EH (cell line): ENCODE measurements at places on chromosomes 5 and 9.

DNA sequence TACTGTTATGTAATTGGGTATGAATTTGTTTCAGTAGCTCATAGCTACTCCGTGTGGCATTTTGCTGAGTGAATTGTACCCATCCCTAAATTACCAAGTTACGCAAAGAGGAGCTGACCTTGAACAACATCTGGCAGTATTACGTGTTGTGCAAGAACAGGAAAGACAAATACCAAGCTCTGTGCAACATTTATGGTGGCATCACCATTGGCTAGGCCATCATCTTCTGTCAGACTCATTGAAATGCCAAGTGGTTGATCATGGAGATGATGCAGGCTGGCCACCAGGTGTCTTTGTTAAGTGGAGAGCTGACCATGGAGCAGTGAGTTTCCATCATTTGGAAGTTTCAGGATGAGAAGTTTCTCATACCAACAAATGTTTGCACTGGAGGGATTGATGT, 15.0 kb downstream of the ZSWIM6 start:
- no peak for DNase-seq

GRCh38 chr9:32010322-32010721, 374.1 kb upstream of the ACO1 start:
- no peak for DNase-seq

DNA sequence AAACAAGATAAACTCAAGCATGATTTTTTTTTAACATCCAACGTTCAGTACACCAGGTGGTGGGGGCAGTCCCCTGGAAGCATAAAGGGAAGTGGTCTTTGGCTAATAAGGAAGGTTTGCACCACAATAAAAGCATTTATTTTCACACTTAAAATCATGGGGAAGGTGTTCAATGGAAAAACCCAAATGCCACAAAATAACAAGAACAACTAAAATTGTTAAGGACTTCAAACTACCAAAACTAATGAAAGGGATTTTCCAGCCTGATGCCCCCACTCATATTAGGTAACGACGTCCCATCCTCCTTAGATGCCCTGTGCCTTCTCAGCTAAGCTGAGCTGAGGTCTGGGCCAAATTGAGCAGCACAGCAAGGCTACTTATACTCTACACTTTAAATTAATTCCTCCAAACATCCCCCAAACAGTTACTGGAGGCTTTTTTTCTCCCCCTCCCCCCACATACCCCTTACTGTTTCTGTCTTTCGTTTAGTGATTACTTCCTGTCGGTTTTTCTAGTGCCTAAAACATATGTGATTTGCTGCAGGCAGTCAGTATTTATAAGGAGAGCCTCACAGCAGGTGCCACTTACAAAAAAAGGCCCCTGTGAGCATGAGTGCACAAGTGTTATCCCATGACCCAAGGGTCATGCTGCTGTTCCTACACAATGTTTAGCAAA, 259.7 kb upstream of the ZNF608 start:
- DNase-seq: no peak

GRCh38 chr5:144254552-144254951, 83.9 kb downstream of the KCTD16 start:
- DNase-seq: peak; percentile 16

GRCh38 chr5:95892784-95893354, 68.8 kb downstream of the ELL2 start:
- DNase-seq: peak; percentile 60

GRCh38 chr9:131434673-131435072, 40.8 kb downstream of the PRRC2B start:
- no peak for DNase-seq

DNA sequence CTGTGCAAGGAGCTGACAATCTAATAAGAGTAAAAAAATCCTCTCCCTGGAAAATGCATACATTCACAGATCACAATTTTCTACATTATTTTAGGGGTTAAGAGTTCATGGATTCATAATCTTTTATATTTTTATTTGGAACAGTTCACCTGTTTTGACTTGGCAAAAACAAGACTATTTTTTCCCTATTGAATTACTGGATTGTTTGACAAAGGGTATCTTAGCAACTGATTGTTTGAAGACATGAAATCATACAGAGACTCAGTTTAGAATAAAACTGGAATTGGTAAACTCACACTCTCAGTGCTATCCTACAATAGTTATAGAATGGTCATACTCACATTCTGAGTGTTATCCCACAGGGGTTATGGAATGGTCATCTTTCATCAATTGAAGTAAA, 358.2 kb upstream of the PTGER4 start:
- DNase-seq: no peak

DNA sequence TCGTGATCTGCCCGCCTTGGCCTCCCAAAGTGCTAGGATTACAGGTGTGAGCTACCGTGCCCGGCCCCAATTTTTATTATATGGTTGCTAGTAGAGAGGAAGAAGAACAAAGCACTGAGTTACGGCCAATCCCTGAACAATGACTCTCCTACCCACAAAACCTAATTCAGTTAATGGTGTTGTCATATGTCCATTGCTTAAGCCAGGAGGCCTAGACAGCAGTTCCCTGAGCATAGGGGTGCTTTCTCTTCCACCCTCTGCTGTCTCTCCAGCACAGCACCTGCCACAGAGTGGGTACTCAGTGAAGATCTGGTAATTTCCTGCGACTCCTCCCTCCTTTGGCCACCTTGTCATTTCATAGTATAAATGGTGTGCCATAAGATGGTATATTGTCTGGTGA, 21.4 kb upstream of the LTC4S start:
- no peak for DNase-seq

- DNase-seq: no peak
Observed at GRCh38 chr9:126687930-126688461, 74.3 kb downstream of the LMX1B start.

- DNase-seq: peak; percentile 80
Observed at GRCh38 chr5:13566871-13567339, 377.6 kb downstream of the DNAH5 start.

DNA sequence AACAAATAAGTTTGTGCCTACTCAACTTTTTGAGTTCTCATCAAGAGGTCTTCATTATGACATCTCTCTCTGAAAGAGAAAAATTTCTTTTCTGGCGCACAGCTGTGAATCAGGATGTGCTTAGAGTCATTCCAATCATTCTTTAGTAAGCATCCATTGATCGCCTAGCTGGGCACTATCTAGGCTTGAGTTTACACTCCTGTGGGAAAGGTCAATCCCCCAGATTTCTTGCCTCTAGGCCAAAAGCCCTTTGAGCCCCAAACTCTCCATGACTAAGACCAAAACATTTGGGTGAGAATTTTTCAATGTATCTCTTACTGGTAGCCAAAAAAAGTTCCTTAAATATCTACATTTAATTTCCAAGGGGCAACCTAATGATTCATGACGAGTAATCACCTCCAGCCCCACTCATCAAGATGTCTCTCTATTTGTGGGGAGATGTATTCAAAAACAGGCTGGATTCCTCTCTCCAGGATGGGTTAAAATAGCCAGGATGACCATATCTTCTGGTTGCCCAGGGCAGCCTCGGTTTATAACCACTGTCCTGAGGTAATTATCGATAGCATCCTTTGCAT, 101.7 kb downstream of the GNA14 start:
- peak; percentile 50 for DNase-seq

GRCh38 chr5:14281746-14282181, 138.6 kb downstream of the TRIO start:
- peak; percentile 30 for DNase-seq

GRCh38 chr5:177606071-177607051, 6.4 kb downstream of the B4GALT7 start:
- DNase-seq: no peak

DNA sequence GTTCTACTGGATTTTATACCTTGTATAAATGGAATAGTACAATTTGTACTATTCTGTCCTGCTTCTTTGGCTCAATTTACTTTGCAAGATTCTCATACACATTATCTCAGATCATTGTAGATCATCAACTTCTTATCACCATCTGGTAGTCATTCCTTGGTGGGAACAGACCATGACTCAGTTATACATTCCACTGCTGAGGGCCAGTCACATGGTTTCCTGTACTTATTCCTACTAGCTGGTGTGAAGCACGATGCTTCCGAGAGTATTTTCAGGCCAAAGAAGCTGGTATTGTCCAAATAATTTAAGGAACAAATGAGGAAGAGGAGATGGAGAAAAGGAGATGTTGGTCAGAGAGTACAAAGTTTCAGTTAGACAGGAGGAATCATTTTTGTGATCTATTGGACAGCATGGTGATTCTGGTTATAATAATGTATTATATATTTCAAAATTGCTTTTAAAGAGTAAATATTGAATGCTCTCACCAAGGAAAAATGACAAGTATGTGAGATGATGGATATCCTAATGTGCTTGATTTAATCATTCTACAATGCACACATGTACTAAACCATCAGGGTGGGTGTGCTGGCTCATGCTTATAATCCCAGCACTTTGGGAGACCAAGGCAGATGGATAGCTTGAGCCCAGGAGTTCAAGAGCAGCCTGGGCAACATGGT, 124.1 kb downstream of the SYK start:
- peak; percentile 96 for DNase-seq

DNA sequence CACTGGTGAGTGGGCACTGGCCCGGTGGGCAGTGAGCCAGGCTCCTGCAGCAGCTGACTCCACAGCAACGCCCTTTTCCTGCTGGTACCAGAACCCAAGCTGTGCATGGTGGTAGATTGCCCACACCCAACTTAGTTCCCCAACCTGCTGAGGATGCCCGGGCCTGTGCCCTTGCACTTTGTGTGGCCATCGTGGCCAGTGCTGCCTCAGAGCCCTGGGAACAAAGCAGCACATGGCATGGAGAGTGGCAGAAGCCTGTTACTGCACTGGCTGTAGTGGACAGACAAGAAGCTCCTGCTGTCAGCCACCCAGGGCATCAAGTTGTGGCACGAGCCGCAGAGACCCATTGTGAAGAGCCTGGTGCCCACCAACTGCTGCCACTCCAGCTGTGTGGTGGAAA, 612.9 kb downstream of the DNAH5 start:
- no peak for DNase-seq

GRCh38 chr9:76677481-76678055, 86.7 kb upstream of the PCA3 start:
- peak; percentile 35 for DNase-seq

DNA sequence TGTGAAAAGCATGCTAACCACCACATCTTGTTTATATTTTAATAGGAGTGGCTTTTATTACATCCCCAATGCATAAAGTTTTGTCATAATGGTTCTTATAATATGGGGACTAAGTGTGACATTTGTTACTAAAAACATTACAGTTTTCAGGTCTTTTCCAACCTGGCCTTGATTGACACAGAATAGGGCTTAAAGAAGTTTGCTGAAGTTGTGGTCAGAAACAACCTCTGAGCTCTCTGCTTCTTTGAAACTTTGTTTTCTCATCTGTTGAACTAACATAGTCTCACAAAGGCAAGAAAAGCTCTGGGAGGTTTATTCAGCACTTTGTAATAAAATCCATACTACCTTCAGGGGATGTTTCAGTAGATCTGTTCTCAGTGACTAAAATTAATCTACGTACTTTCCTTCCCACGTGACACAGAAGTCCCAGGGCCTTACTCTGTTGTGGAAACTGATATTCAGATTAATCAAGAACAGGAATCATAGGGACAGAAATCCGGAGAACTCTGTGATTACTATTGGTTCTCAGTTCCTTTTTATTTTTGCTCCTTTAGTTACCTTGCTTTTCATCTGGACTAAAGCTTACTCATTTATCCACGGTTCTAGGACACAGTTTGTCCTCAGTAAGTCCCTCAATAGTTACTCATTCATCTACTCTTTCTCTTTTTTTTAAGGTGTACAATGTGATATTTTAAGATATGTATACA, 289.0 kb upstream of the EFNA5 start:
- DNase-seq: no peak

GRCh38 chr9:89519366-89519805, 21.5 kb upstream of the SEMA4D start:
- peak; percentile 23 for DNase-seq

DNA sequence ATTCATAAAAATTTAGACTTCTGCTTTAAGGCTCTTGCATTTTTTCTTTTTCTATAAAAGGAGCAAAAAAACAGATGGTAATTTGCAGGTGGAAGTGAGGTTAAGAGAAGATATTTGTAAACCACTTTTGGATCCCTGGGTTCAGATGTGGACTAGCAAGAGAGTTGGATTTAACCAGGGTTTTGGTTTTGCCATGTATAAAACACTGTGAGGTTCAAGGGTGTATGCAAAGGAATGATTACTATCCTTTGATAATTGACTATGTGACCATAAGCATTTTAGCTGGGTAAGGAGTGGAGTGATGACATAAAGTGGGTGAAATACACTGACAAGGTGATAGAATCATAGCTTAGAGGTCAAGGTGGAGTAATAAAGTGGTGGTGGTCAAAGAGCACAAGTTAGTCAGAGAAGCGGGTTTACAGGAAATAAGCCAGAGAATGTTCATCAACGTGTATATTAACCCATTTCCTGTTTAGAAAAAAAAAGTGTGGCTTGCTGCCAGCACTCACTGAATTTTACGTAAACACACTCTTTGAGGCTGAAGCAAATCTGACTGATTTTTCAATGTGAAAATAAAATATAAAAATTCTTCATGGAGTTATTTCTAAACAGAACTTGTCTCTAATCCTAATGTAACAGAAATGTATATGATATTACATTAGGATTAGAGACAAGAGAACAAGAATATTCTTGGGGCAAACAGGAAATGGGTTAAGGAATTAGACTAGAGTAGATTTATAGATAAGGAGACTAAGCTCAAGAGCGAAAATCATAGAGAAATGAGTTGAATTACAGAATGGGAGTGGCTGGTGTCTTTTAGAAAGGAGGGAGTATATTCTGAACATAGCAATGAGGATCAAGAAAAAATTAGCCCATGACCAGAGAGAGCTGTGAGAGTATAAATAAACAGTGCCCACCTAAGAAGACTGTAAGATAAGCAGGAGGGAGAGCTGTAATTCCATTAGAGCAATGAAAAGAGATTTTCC, 74.5 kb downstream of the CDKN2A start:
- DNase-seq: peak; percentile 78
